ENCODE measurements at places on chromosomes 7 and 10.
A peak's percentile ranks its signal among the peaks of the same experiment; 100 is the strongest.

DNA sequence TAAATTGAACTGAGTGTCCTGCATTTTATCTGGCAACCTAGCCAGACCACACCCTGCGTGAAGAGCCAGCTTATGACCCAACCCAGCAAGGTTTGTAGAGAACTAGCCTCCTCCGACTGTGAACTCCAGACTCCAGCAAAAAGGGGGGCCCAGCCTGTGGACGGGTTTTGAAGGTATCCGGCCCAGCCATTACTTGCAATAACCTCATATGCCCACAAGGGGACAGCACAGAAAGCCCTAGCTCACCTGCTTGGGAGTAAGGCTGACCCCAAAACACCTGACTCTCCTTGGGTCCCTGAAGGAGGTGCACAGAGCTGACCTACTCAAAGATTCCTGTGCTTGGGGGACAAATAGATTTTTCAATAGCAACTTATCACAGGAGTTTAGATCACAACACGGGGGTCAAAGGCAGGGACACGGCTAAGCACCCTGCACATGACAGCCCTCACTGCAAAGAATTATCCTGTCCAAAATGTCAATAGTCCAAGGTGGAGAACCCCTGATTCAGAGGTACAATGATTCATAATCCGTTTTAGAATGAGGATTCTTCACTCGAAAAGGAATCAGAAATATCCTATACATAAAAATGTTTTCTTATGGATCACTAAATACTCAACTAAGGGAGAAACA is 4.6 kb downstream of the TRPV6 start:
- no peak for DNase-seq

DNA sequence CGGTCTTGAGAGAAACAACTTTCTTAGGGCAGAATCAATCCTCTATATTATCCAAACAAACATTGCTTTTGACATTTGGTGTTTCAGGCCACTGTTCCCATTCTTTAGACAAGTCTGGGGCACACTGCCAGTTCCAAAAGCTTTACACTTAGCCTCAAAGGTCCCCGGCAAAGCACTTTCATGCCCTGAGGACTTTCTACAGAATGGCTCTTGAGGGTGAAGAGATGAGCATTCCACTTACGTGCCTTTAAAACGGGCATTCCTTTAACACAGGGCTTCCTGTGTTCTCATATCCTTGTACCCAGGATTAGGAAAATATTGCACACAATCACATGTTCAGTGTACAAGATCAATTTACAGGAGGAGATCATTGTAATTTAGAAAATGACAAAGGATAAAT is 13.1 kb upstream of the TMEM213 start:
- no peak for DNase-seq

- DNase-seq, result no peak
These were observed 273.1 kb downstream of the TNS3 start for GRCh38 chr7:47308808-47309207.

DNA sequence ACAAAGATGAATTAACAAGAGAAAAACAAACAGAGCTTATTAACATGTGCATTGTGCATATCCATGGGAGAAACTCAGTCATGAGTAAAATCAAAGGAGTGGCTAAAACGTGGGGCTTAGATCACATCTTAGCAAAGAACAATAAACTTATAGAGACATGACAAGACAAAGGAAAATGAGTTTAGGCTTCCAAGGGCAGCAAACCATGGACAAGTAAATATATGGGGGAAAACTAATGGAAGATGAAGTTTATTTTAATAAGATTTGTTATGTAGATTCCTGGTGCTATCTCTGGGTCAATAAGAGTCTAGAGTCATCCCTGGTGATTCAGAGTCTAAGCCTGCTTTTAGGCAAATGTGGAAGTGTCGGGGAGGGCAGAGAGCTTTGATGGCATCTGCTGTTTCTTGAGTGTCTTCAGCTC is 87.2 kb upstream of the PLPP4 start:
- DNase-seq, result no peak

DNA sequence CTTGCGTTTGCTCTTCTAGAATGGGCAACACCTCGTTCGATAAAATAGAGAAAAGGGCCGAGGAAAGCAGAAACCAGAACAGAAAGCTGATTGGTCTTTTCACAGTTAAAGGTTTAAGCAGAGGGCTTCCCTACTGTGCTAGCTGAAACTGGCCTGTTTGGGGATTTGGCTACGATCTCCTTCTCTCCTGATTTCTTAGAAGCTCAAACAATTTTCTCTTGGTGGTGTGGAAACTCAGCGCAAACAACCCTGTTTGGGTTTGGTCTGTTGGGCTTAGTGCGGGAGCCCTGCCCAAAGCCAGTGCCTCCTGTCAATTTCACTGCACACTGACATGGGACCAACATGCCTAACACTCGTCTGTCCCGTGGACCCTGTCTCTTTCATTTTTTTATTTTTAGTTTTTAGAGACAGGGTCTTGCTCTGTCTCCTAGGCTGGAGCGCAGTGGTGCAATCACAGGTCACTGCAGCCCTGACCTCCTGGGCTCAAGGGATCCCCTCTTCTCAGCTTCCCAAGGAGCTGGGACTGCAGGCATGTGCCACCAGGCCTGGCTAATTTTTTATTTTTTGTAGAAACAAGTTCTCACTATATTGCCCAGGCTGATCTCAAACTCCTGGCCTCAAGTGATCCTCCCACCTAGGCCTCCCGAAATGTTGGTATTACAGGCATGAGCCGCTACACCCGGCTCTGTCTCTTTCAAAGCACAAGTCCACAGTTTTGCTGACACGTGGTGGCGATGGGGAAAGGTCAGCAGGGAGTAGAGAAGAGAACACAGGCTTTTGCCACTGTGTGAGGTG is 16.5 kb upstream of the BNIP3 start:
- no peak for DNase-seq

DNA sequence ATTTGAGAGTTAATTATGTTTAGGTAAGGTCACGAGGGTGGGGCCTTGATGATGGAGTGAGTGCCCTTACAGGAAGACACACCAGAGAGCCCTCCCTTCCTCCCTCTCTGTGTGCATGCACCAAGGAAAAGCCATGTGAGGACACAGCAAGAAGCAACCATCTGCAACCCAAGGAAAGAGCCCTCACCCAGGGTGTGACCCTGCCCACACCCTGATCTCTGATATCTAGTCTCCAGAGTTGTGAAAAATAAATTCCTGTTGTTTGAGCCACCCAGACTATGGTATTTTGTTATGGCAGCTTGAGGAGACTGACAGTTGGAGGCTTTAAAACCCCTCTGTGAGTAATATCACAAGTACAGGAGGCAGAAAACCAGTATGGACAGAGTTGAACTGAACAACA is 15.0 kb upstream of the MCM10 start:
- DNase-seq, result no peak

DNA sequence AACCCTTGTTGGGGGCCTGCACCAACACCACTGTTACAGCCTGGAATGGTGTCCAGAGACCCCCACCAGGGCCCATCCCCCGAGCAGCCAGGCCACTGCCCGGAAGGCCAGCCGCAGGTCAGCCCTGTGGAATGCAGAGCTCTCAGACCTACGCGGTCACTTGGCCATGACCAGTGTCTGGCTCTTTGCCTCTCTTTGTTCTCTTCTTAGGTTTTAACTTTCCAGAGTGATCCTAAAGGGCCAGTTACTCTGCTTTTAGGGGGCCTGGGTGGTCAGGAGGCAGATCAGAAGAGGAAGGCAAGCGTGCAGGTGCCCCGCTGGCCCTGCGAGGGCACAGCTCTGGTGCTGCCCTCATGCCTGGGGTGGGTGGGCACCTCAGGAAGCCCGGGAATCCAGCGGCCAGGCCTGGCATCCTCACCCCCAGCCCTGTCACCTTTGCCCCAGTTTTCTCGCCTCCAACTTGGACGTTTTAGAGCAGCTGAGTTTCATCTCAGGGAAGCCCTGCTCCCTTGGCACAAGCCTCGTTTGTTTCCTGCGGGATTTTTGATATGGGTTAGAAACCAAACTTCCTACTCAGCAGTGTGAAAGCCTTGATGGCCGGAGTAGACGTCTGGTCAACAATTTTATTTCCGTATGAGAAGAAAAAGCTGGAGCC is 62.5 kb upstream of the CHST15 start:
- DNase-seq, result no peak

DNA sequence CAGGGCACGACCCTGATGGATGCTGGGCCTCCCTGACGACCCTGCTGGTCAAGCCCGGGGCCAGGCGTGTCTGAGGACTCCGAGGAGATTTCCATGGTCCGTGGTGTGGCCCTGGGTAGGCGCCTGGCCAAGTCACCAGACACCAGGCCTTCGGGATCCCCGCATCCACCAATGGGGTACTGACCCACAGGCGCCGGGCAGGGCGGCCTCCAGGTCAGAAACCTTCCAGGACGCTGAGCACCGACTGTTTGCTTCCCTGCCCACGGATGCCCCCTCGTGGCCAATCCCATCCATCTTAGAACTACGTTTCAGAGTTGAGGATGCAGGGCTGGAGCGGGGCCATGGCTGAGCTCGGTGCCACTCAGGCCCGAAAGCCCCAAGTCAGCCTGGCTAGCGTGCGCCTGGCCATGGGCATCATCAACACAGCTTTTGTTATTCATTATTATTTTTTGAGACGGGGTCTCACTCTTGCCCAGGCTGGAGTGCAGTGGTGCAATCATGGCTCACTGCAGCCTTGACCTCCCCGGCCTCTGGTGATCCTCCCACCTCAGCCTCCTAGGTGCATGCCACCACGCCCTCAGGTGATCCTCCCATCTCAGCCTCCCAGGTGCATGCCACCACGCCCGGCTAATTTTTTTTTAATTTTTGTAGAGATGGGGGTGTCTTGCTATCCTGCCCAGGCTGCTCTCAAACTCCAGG is 7.1 kb upstream of the AMZ1 start:
- peak; percentile 50 for DNase-seq

GRCh38 chr7:16589881-16590280 is 55.7 kb downstream of the ANKMY2 start:
- no peak for DNase-seq

GRCh38 chr7:156640257-156640948 is at the start of gene RNF32:
TSS of gene RNF32 (plus strand) at chr7:156640774. CDS start at chr7:156643878, 3,104 bp downstream.
- DNase-seq, result peak; percentile 98

- DNase-seq, result no peak
These were observed 232.1 kb upstream of the SEMA3C start for GRCh38 chr7:81150951-81151361.

DNA sequence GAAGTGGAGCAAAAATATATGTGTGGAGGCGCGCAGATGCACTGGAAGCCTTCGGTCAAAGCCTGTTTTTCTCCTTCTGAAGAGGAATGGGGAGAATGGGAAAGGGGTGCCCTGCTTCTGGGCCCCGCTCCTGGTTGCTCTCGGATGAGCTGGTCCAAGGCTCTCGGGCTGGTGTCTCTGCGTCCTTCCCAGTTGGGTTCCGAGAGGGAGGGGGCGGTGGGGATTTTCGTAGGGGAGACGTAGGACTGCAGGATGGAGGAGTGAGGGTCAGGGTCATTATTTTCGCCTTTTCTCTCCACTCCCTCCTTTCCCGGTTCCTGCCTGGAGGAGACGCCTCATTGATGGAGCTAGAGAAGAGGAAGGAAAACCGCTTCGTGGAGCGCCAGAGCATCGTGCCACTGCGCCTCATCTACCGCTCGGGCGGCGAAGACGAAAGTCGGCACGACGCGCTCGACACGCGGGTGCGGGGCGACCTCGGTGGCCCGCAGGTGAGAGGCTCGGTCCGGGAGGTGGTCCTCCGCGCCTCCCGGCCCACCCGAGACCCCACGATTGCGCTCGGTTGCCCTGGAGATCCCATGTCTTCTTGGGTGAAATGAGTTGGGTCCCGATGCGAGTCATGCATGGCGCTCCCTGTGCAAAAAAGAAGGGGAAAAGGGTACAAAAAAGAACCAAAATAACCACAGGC is 790 bp downstream of the ADAM22 start:
- no peak for DNase-seq

GRCh38 chr10:35413985-35414861 is 77.9 kb downstream of the CCNY start:
- DNase-seq, result no peak

GRCh38 chr10:28678687-28679457 is 1.6 kb downstream of the BAMBI start:
- no peak for DNase-seq

DNA sequence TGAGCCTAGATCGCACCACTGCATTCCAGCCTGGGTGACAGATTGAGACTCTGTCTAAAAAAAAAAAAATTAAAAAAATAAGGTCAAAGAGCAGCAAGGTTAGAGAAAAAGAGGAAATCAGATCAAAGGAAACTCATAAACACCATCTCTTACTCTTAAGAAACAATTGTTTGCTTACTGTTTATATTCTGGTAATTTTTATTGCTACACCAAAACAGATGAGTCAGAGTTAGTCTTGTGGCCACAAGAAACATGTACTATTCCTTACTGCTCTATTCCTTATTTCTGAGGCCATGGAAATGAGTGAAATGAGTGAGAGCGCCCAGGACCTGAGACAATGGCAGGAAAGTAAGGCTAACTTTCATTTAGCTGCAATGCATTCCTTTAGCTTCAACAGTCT is 387.3 kb downstream of the HPSE2 start:
- DNase-seq, result no peak

DNA sequence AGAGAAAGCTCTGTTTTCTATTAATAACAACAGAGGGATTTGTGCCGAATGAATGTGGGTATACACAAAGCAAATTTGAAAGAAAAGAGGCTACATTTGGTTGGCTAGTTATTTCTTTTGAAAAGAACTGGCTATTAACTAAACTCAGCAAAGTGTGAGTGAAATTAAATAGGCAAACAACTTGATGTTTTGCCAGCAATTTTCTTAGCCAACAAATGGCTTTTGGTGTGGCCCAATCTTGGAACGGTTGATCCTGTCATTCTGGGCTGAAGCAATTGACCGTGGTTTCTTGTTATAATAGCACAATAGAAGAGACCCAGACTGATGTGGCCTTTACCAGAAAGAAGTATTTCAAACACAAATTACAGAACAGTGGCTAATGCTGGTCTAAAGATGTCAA is 898.6 kb downstream of the KCNMA1 start:
- DNase-seq, result no peak

GRCh38 chr7:11274074-11274473 is 300.4 kb downstream of the PHF14 start:
- no peak for DNase-seq

- DNase-seq, result no peak
These were observed 143.0 kb upstream of the NPS start for GRCh38 chr10:127406018-127406550.

DNA sequence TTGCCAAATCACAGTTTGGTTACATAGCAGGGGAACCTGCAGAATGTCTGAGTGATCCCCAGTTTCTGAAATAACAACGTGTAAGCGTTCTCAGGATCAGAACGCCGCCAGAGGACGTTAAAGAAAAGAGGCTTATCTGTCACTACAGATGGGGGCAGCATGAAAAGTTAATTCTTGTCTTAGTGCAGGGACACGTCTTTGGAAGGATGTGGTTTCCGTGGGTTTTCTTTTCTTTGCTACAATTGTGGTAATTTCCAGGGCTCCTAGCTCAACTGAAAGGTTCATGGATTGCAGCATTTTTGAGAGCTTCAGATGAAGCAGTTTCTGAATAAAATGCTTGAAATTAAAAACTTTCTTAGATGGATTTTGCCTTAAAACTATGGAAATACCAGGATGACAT is 106.6 kb downstream of the PRKCQ start:
- DNase-seq, result peak; percentile 36

Data from stimulated activated CD4-positive, alpha-beta T cell treated with anti-CD3 and anti-CD28 coated beads, Interleukin-1b, Interleukin-23, amount 100 ng/mL, for 4 hours (primary cell).